ENCODE measurements at places on chromosomes 16 and 17.

GRCh38 chr16:1042866-1043265 is 29.7 kb upstream of the SSTR5 start:
- no peak for DNase-seq

DNA sequence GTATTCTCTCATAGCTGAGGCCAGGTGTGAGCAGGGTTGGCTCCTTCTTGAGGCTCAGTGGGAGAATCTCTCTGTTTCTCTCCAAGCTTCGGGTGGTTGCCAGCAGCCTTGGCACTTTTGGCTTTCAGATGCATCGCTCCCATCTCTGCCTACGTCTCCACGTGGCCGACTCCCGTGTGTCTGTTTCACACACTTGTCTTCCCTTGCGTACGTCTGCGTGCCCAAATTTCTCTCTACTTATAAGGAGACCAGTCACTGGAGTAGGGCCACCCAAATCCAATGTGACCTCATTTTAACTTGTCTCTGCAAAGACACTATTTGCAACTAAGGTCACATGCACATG is 14.7 kb downstream of the OSBPL7 start:
- no peak for DNase-seq

DNA sequence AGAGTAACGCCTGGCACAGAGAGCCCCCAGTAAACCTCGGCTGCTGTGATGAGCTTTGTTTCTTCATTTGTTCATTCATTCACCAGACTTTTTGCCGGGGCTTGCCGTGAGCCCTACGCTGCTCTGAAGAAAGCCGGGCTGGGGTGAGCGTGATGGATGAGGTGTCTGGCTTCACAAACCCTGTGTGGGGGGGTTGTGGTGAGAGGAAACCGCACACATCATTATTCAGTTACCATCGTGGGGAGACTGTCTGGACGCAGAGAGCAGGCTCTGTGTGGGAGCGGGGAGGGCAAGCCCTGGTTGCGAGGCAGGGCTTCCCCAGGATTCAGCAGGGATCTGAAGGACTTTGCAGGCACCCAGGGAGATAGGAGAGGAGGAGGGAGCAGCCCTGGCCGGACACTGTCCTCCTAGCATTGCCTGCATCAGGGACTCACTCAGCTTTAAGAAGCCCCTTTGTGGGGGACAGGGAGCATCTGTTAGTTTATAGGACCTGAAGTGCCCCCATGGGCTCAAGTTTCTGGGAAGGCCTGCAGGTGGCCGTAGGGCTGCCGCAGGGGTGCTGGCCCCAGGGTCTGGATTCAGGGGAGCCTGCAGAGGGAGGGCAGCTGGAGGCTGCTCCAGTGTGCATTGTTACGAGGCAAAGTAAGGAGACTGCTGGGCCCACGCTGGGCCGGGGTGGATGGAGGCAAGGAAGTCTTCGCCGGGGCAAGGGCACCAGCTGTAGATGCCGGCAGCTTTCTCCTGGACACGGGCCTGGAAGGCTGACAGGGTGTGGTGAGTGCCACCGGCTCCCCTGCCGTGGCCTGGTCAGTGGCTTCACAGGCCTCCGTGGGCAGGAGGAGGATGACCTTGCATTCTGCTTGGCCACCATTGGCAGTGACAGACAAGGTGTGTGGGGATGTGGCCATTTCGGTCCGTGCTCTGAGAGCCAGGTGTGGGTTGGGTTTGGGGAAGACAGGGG is 334.5 kb downstream of the SEC14L1 start:
- DNase-seq = no peak

DNA sequence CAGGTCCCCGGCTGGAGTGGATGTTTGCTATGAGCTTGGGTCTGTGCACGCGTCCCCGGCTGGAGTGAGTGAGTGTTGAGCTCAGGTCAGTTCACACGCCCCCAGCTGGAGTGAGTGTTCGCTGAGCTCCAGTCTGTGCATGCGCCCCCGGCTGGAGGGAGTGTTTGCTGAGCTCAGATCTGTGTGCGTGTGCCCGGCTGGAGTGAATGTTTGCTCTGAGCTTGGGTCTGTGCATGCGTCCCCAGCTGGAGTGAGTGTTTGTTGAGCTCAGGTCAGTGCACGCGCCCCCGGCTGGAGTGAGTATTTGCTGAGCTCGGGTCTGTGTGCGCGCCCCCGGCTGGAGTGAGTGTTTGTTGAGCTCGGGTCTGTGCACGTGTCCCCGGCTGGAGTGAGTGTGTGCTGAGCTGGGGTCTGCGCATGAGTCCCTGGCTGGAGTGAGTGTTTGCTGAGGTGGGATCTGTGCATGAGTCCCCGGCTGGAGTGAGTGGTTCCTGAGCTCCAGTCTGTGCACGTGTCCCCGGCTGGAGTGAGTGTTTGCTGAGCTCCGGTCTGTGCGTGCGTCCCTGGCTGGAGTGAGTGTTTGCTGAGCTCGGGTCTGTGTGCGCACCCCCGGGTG is 284.2 kb downstream of the SNX29 start:
- no peak for DNase-seq

DNA sequence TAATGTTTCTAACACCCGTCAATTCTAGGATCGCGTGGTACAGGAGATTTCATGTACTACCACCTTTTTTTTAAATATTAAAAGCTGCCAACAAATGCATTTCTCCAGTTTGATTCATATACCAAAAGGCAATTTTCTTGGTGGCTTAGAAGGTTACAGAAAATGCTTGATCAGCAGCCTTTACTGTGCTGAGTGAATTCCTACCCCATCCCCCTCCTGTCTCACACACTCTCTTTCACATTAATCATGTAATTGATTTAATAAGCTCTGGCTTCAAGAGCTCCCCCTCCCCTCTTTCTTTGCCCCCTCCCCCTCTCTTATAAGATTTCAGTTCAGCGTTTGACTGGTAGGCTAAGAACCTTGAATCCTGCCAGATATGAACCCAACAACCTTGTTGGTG is 110.5 kb downstream of the RBFOX1 start:
- no peak for DNase-seq

- DNase-seq = no peak
Observed at GRCh38 chr17:64006361-64007088, 8.4 kb downstream of the PRR29 start.

DNA sequence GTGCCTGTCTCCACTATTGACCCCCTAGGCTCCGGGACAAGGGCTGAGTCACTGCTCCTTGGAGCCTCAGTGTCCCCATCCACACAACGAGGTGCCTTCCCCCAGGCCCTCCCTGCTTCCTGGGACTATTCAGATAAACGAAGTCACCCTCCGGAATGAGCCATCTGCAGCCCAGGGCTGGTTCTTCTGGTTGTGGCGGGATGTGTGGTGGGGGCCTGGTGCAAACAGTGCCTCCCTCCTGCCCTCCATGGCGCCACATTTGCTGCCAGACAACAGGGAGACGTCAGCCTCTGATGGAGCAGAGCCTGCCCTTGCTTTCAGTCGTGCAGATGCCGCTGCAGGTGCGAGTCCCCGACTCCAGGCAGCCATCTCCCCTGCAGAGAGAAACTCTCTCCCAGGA is 5.1 kb upstream of the KRT16 start:
- DNase-seq = no peak

DNA sequence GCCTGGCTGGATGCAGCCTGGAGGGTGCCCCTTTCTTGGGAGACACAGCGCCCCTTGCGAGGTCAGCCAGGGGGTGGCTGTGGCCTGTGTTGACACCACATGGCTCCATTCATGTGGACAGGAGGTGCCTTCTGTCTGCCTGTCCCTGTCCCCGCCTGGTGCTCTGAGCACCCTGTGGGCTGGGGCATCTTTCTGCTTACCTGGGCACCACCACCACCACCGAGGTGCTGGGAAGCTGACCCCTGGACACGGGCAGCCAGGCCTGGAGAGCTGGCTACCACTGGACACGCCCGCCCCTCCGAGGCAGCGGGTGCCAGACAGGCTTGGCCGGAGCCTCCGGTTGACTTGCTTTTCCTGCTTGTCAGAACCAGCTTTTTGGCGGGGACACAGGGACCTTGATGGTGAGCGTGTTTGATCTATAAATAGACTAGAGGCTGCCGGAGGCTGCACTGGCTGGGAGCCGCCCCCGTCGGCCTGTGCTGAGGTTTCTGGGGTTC is 121.3 kb upstream of the GSE1 start:
- DNase-seq = peak; percentile 64

- DNase-seq = no peak
Observed at GRCh38 chr17:16250635-16251034, 33.6 kb downstream of the PIGL start.

DNA sequence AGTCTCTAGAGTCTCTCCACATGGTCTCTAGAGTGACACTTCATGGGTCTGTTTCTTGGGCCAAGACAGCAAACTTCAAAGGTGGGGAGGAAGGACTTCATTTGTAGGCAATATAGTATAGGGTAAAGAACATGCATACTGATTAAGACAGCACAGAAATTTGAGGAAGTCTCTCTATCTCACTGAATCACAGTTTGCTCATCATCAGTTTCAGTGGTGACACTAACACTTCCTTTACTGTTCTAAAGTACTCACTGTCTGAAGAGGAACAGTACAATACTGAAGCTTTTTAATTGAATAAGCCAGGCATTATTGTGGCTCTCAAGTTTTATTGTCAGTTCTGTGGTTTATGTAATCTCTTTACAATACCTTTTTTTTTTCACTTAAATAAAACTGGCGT is 656.4 kb upstream of the CDH8 start:
- no peak for DNase-seq

DNA sequence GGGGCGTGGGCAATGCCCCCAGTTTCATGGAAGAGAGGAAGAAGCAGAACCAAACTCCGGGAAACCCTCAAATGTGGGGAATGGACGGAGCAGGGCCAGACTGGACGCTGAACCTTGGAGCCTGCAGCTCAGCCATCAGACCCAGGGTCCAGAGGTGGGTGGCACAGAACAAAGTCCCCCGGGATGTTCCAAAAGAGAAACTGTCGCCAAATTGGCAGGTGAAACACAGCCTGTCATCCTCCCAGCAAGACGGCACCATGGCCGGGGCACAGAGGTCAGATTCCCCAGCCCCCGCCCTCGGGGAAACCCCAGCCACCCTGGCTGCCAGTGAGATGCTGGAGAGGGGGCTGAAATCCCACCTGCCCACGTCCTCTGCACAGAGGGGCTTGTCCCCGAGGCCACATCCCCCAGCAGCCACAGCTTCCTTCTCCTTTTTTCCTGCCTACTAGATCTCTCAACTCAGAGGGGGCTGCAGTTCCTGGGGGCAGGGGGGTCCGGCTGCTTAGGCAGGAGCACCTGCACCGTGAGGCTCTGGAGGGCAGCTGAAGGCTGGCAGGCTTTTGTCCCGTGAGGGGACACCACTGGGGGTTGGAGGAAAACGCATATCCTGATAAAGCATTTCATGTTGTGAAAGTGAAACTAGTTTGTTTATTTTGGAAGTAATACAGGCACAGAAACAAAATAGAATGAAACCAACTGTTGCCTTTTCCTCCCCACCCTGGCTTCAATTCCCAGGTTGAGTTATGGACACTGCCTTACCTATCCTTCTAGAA is 1.2 kb upstream of the SECTM1 start:
- DNase-seq = peak; percentile 68

GRCh38 chr16:49875806-49876715 is 20.1 kb upstream of the ZNF423 start:
- DNase-seq = no peak

DNA sequence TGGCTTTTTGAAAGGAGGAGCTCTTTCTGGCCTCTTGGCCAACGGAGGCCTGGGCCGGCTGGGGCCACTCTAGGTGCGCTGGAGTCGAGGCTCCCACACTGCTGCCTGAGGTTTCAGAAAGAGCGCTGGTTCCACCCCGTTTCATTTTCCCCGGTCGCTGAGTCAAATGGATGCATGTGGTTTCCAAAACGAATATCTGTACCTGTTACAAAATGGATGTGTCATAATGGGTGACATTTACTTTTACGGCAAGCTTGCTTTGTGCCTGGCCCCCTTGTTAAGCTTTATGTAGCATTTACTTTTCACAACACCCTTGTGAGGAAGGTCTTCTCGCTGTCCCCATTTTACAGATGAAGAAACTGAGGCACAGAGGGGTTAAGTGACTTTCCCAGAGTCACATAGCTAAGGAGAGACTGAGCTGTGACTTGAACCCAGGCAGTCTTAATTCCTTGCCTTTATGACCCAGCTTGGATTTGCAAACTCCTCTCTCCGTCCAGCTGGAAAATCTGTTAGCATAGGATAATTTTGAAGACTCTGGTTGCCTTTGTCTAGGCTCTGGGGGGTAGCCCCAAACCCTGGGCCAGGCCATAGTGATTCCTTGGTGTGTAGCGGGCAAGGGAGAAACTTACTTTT is 10.6 kb downstream of the KSR1 start:
- DNase-seq = no peak

GRCh38 chr17:46964315-46965265 is 14.5 kb downstream of the RPRML start:
- no peak for DNase-seq

DNA sequence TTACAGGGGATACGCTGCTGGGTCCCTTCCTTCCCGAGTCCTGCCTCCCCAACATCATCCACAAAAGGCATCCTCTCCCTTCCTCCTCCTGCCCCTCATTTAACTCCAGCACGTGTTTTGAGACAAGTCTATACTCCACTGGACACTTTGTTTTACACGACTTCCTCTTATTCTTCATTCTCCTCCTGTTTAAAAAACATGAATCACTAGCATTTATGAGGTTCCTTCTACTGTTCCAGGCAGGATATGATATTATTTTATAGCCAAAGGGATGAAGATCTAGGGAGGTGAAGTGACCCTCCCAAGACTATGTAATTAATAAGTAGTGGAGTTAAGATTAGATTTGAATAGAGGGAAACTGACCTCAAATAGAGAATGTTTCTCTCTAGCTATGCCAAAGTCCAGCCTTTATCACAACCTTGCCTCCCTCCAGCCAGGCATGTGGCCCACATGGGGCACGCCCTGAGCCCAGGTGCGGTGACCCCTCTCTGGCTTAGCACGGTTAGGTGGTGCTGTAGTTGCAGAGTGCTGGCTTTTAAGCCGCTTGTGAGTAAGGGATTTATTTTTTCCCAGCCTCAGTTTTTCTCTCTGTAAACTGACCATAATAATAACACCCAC is 1.3 kb upstream of the HSD17B2 start:
- peak; percentile 58 for DNase-seq

GRCh38 chr17:78127239-78127887 is 1.2 kb downstream of the TMC6 start:
- peak; percentile 91 for DNase-seq

Measured in mucosa of descending colon (tissue), 3 donors.